ENCODE measurements at places on chromosomes 11 and 22.

- DNase-seq, result no peak
Measured at GRCh38 chr11:88813233-88813915, 252.4 kb downstream of the GRM5 start.

DNA sequence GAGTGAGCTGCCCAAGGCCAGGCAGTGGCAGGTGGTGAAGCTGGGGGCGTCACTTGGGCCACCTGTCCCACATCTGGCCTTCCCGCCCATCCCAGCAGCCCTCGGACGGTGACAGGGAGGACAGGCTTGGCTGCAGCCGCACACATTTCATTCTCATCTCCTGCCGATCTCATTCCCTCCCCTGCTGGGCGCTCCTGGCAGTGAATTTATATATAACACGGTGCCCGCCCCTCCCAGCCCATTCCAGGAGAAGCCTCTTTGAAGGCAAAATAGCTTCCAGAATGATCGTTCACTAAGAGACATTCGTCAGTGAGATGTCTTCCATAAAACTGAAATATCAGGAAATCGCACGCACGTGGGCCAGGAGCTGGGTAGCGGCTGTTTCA is 861.3 kb downstream of the TBC1D22A start:
- DNase-seq, result no peak

DNA sequence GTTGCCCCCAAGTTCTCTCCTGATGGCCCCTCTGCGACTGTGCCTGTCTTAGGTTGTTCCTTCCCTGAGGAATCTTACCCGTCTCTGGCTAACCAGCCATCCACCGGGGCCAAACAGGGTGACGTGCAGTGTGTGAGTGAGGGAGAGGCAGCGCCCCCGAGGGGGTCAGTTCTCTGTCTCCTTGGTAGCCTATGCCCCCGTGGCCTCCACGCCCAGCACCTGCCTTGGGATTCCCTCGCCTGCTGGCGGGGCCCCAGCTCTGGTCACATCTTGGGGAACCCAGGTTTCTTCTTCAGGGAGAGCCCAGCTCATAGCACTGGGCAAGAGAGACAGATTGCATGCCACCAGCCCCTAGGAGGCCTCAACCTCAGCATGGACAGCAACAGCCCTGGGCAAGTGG is 5.8 kb downstream of the NXF1 start:
- DNase-seq, result no peak

DNA sequence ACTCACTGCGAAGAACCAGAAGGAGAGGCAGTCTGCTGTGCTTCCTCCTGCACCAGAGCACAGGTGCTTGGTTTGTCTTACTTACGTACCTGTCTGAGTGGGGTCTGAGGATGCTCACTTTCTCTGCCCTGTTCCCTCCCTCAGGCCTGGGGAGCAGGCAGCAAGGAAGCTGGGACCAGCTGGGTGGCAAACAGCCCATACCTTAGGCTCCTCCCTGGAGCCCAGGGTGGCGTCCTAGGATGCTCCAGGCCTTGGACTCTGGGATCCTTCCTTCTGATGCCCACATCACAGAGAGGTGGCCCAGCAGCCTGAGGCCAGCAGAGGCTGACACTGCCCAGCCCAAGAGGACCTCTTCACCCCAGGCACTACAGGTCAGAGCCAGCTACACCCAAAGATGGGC is 593.2 kb downstream of the BRD1 start:
- DNase-seq, result no peak

DNA sequence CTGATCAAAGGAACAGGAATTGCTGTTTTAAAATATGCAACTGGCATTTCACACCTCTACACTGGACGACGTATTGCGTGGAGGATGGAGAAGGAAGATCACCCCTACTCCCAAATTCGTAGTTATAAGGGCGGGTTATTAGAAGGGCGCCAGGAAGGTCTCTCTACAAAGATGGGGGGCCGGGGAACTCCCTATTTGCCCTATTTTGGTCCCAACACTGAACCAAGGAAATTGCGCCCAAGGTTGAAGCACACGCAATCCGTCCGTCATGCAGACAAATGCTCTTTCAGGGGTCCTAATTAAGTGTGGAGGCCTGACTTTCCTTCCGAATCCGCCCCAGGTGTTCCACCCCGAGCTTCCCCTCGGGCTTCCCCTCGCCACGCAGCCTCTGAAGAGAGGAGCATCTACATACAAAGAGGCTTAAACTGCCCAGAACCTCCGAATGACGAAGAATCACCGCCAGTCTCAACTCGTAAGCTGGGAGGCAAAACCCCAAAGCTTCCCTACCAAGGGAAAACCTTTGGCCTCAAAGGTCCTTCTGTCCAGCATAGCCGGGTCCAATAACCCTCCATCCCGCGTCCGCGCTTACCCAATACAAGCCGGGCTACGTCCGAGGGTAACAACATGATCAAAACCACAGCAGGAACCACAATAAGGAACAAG is 396 bp downstream of the NPAT start:
- no peak for DNase-seq

DNA sequence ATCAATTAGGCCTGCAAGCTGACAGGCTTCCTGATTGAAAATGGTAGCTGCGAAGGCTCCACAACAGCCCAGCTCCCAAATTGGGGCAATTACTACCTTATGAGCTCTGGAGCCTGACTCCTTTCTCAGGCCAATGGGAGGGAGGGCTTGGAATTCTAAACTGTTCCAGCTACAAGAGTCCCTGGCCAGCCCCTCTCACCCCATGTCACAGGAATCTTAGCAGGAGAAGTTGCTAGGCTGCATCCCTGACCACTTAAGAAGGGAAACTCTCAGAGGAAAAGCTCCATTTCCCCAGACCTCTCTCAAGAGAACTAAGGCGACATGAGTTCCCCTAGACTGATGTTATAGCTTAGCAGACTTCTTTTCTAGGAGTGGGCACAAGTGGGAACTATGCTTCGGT is 4.9 kb downstream of the LRP4 start:
- DNase-seq, result no peak

DNA sequence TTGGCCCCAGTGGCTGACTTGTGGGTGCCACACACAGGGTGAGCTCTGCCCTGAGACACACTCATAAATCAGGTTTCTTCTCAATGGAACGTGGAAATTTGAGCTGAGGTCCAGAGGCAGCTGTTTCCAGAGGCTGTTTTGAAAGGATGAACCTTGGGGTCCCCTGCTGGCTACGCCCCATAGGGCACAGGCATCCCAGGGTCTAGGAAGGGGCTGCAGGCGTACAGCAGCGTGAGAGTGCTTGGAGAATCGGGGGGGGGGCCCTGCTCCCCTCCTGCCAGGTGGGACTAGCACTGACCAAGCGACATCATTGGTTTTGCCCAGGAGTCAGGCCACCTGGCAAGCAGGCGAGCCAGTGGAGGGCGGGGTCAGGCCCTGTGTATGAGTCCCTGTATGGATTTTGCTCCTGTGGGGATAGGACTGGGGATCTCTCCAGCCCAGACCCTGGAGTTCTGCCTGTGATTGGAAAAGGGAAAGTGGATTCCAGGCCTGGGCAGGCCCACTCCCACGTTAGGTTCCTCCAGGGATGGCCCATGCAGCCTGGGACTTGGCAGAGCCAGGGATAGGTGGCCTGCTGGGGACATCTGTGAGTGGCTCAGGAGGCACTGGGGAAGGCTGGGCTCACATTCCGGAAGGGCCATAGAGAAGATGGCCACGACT is 61.0 kb downstream of the FBXO7 start:
- no peak for DNase-seq

- DNase-seq, result no peak
Measured at GRCh38 chr22:27540656-27541396, 260.7 kb downstream of the MN1 start.

DNA sequence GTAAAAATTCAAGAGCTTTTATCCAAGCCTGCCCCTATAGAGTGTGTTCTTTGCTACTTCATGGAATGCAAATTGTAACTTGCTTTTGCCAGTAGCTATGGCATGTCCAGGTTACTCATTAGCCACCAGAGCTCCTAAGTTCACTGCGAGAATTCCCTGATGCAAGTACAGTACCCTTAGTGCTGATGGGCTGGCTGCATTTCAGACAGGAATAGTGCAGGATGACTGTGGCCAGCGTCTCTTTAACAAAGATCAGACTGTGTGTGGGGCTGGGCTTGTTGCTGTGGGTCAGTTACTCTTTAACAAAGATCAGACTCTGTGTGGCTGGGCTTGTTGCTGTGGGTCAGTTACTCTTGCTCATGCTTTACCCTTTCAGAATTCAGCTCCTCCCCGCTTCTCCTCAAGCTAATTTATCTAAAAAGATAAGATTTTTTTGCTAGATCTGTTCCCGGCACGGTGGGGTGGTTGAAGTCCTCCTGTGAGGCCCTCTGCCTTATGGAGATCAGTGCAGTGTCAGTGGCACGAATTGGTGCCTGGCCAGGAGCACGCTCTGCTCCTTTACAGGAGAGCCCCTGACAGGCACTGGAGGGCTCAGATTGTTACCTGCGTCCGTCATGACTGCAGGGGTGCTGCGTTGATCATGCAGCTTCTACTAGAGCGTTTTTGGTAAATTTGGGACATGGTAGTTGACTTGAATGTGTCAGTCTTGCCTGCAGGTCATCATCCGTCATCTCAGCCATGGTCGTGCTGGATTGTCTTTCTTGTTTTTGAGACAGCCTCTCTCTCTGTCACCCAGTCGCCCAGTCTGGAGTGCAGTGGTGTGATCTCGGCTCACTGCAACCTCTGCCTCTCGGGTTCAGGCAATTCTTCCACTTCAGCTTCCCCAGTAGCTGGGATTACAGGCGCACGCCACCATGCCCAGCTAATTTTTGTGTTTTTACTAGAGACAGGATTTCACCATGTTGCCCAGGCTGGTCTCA is 27.0 kb downstream of the AP2A2 start:
- peak; percentile 36 for DNase-seq

DNA sequence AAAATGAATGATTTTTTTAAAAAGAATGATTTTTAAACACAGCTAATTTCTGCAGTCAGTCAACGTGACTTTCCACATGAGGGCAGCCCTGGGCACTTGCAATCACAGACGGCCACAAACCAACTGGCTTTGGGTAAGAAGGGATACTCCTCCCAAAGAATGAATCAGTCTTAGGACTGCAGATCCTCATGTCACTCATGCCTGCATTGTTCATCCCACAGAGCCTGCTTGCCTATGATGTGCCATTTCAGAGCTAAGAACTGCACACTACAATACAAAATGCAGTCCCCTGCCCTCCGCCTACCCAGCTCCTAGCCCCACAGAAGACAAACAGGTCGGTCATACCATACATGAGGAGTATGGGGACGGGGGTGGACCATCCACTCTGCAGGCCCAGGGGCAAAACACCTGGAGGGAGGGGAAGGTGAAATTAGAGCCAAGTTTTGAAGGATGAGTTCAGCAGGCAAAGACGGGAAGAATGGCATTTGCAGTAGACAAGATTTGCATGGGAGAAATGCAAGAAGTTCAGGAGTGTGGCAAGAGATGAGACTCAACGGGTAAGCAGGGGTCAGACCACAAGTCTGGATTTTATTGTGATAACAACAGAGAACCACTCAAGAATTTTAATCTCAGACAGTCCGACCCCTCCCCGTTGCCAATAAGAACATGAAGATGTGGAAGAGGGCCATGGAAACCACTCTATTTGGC is 24.7 kb downstream of the PACSIN2 start:
- DNase-seq, result peak; percentile 90

DNA sequence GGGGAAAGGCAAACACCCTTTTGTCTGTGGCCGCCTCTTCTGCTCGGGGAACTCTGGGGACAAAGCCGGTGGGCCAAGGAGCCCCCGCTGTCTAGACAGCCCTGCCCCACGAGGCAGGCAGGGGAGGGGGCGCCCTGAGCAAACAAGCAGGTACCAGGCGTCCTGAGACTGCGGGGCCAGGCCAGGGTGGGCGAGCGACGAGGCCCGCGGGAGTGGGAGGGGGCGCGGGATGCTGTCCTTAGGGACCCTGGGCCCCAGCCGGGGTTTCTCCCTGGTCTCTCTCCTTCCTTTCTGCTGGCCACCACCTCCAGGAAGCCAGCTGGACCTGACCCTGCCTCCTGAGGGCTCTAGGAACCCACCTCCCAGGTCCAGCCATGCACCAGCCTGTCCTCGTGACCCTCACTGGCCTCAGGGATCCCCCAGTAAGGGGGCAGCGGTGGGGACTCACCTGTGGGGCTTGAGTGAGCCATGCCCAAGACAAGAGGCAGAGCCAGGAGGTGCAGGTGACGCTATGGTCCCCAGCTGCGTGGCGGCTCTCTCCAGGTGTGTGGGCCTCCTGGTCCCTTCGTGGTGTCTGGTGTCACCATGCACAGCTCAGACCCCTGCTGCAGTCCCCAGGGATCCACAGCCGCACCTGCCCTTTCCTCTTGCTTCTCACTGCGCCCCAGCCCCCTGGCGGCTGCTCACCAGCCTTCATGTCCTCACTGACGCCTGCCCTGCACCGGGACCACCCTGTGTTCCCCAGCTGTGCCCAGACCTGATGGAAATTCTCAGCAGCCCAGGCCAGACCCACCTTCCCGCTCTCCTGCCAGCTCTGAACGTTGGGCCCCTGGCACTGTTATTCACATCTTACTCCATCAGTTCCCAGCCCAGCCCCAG is 26.5 kb upstream of the MUC5AC start:
- DNase-seq, result no peak

DNA sequence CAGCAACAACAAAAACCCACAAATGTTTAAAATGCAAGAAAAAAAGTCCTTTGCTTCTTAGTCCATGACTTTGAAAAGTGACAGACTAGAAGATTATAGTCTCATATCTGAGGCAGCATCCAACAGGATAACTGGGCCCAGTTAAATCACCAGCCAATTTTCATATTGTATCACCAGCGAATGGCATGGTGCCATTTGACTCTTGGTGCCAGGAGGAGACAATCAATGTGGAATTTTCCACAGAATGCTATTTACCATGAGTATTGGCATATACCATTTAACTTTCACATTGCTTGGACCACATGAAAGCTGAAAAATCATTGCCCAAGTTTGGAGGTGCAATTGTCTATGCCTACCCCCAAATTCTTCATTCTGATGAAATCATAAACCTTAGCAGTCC is 255.5 kb downstream of the TENM4 start:
- DNase-seq, result no peak

GRCh38 chr11:102914238-102915043 is 39.7 kb upstream of the MMP12 start:
- peak; percentile 67 for DNase-seq

- no peak for DNase-seq
Measured at GRCh38 chr11:9895006-9895405, 231.1 kb downstream of the SWAP70 start.

DNA sequence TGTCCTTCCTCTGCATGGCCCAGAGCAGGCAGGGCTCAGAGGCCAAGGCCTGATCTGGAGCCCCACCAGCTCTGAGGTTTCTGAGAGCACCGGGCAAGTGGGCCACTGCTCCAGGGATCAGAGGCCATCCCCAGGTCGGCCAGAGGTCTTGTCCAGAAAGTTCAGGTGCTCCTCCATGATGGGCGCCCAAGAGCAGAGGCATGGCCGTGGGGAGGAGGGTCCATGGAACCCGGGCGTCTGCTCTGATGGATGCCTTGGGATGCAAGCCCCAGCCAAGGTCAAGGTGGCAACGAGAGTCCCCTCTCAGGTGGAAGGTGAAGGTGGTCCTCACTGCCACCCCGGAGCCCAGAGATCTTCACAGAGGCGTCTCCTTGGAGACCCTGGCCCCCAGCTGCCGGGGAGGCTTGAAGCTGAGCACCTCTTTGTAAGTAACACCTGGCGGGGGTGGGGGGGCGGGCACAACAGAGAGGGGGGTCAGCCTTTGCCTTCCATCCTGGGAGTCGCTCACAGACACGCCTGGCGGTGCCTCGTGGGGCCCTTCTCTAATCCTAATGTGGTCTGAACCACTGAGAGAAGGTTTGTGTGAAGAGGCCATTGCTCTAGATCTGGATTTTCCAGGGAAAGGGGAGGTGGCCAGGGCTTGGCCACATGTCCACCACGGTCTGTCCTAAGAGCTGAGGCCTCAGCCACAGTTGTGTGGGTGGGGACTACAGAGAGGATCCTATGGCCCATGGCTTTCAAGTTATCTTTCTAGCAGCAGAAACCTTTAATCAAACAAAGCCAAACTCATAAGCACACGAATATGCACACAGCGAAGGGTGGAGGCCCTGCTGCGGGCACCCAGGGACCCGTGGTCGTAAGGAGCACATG is 2.2 kb upstream of the HDAC10 start:
- no peak for DNase-seq
